CD14-positive monocyte (primary cell): ENCODE measurements at places on chromosomes 4 and X. TPM values are rescaled to one million over a fixed set of nuclear protein-coding genes. Genes with fewer than 3 reads are reported as not detected.

FUNDC2 gene
- polyA plus RNA-seq: 166 TPM

DKC1 gene
- polyA plus RNA-seq: 17.0 TPM

HAUS7 gene
- 37.5 and 38.9 TPM in 2 replicates for polyA plus RNA-seq

CENPVL2 gene
- not detected for polyA plus RNA-seq

PARM1 gene
- 0.13 and 0.27 TPM in 2 replicates for polyA plus RNA-seq

FAM114A1 gene
- 9.9 and 12.0 TPM in 2 replicates for polyA plus RNA-seq

CCNA2 gene
- polyA plus RNA-seq: 0.20 TPM
